ENCODE measurements at places on chromosomes 11 and 22.

DNA sequence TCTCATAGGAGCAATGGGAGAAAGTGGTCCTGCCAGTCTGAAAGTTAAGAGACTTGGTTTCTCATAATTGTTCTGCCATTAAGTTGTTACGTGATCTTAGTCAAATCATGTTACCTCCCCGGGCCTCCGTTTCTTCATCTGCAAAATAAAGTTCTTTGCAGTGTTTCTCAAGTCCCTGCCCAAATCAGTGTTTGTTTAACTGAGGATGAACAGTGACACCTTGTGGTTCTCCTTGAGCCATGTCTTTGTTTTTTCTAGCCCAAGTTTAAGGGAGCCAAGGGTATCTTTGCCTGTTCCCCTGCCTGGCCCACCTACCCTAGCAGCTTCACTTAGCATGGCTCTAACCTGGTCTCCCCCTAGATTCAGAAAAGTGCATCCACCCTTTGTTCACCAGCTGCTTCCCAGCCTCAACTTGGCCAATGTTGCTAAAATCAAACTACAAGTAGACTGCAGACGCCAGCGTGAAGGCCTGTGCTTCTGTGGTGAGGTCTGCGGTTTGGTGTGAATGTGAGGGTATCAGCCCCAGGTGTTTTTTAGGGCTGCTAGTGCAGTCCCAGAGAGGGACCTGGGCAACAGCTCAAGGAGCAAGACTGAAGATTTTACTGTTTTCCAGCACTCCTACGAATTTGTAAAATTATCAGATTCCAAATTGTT is 35.5 kb downstream of the FZD4 start:
- peak; percentile 31 for DNase-seq

GRCh38 chr11:112293614-112294013 is 33.0 kb upstream of the PLET1 start:
- no peak for DNase-seq

DNA sequence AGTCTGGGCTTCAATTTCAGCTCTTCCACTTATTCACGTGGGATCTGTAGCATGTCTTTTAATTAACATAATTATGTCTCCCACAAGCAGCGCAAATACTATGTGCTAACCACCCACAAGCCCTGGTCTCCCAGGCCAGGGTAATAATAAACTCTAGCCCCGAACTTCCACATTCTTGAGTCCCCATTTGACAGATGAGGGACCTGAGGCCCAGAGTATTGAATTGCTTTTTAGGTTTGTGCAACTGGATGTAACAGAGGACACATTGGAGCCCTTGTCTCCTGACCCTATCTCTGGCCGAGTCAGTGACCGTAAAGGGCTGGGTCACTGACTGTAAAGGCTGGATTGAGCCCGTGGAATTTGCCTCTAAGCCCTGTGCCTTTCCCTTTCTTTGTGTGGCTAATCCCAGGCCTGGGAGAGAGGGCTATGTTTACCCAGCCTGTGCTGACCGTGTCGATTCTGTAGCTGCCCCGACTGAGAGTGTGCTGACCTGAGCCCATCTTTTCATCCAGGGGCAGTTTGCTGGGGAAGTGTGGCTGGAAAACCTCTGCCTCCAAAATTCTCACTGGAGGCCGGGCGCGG is 3.9 kb downstream of the CRYBB2 start:
- no peak for DNase-seq

- DNase-seq = peak; percentile 30
Observed at GRCh38 chr11:30143098-30143705, 87.6 kb upstream of the FSHB start.

GRCh38 chr11:112548641-112549040 is 288.0 kb upstream of the PLET1 start:
- DNase-seq = no peak

GRCh38 chr11:59706518-59707285 is 6.9 kb downstream of the OR10V1 start:
- DNase-seq = peak; percentile 84

DNA sequence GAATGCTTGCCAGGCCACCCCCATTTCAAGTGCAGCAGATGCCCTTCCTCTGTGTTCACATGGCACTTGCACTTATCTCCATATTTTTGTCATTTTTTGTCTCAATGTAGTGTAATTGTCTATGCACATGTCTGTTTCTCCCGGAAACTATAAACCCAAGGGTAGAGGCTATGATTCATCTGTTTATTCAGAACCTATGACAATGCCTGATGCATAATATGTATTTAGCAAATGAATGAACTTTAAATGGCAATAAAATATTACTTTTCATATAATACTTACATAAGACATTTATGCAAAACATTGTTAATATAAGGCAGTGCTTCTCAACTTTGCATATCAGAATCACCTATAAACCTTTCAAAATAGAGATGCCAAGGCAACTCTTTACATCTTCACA is 6.7 kb downstream of the PAK1 start:
- DNase-seq = peak; percentile 46

DNA sequence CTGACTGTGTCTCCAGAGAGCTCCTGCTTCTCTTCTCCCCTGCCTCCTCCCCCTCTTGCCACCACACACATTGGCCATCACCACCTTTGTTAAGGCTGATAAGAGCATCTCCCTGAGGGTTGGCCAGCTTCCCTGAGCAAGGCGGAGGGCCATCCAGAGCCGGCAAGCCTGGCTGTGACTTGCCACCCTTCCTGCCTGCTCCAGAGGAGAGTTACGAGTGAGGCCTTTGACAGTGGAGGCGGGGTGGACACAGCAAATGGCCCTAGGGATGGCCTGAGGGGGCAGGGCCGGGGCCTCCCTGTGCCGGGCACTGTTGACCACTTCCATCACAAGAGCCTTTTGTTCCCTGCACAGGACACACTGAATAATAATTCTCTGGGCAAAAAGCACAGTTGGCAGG is 5.4 kb downstream of the FREY1 start:
- no peak for DNase-seq

DNA sequence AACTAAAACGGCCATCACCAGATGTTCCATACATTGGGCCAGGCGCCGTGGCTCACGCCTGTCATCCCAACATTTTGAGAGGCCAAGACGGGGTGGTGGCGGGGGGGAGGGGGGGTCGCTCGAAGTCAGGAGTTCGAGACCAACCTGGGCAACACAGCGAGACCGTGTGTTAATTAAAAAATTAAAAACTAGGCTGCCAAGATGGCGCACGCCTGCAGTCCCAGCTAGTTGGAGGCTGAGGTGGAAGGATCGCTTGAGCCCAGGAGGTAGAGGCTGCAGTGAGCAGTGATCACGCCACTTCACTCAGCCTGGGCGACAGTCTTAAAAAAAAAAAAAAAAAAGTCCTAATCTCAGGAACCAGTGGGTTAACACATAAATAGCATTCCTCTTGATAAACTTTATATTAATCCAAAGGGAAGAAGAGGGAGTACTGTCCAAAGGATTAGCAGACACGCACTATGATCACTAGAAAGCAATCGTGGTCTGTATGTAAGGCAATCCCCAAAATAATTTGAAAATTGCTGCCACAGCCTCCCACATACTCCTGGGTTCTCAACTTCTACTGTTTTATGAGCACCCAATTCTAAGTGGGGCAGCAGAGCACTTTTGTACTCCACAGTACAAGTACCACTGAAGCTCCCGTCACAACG is 604 bp downstream of the PUS3 start:
- no peak for DNase-seq

GRCh38 chr11:103826856-103827255 is 209.6 kb upstream of the DDI1 start:
- no peak for DNase-seq

- no peak for DNase-seq
Observed at GRCh38 chr11:79668575-79668974, 227.7 kb upstream of the TENM4 start.

DNA sequence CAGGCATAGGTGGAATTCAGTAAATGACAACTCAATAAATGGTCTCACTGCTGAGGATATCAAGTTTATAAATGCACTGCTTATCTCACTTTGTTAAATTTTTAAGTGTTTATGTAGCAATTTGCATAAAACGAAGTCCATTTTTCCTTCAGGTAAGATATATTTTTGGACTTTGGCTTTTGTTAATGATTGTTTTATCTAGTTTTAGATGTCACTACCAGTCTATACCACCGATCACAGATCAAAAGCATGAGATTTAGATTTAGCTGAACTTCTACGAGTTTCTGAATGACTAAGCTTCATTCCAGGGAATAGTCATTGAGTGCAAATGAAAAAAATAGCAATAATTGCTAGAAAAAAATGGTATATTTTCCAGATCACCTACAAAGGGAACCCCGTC is 12.8 kb upstream of the SLC5A12 start:
- no peak for DNase-seq

DNA sequence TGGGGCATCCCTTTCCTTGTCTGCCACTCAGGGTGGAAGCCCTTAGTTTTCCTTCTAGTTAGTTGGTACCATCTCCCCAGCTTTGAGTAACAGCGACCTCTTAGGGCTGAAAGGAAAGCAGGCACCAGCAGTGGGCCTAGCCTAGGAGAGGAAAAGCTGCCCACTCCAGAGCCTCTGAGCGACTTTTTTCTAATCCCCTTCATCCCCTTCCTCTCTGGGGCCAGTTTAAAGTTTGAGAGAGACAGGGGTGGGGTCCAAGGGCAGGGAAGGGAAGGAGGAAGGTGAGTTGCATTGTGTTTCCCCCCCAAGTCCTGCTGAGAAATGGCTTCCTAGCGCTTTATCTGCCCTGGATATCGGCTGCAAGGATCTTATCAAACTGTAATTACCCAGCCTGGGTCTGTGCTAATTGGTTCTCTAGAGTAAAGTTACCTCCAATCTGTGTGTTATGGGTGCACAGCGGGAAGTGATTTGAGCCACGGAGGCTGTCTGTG is 573.9 kb upstream of the CADM1 start:
- DNase-seq = no peak

GRCh38 chr11:58757439-58757838 is 25.7 kb upstream of the GLYAT start:
- DNase-seq = no peak
